ENCODE measurements at places on chromosomes 12 and 14.

- DNase-seq, result no peak
Observed at GRCh38 chr14:30656190-30656632, 34.1 kb downstream of the SCFD1 start.

DNA sequence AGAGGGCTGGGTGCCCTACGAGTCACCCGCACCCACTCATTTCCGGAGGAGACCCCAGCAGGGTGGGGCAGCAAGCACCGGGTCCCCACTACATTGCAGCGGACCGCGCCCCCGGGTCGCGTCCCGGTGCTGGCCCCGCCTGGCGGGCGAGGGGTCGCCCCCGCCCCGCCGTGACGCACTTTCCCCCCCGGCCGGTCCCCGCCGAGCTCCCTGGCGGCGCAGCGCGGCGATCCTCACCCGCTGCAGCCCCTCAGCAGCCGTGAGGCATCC, 106.1 kb downstream of the PRICKLE1 start:
- no peak for DNase-seq

GRCh38 chr12:83827860-83828259, 1084.7 kb downstream of the SLC6A15 start:
- DNase-seq, result no peak

GRCh38 chr12:90510948-90511347, 444.0 kb downstream of the CCER1 start:
- no peak for DNase-seq

GRCh38 chr12:108589028-108589839, 8.7 kb downstream of the TMEM119 start:
- no peak for DNase-seq

All from NCI-H187 (cell line).